Osteocyte (in vitro differentiated cells): ENCODE measurements at places on chromosomes 12 and 14.
A peak's percentile ranks its signal among the peaks of the same experiment; 100 is the strongest.

- no peak for DNase-seq
- no peaks in the 10 kb centered on the region for H3K36me3 ChIP-seq
- peak overlapping the region; percentile 27 for H3K4me3 ChIP-seq
- H3K4me1 ChIP-seq: peaks cover 75% of the 10 kb centered on the region
These were observed 94.5 kb downstream of the SCARB1 start for GRCh38 chr12:124769163-124769530.

DNA sequence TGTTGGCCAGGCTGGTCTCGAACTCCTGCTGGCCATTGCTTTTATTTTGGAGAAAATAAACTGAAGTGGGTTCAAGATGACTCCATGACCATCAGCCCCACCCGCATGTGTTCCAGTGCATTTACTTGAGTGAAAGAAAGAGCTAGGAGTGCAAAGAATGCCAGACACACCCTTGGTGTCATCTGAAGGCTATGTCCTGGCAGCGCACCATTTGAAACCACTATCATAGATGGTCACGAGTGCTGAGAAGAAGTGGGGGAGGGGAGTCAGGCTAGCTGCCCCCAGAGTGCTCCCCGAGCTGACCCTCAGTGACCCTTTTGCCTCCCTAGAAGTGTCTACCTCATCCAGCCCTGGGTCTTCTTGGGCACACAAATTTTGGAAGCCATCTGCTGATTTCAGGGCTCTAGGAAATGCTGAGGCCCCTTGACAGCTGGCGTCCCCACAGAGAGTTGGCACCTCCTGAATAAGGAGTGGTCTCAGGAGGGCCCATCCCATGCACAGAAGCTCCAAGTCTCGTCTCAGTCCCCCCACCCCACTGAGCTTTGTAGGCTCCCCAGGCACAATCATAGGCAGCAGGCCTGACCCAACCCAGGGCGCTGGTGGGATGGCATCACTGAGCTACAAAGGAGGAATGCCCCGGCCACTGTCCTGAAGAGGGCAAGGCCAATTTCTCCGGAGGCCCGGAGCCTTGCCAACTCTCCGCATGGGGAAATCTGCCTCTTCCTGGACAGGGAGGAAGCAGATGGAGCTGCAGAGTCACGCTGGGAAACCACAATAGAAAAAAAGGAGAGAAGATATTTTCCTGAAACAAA lies 28.0 kb downstream of the PXN start:
- DNase-seq: no peak
- peaks cover 75% of the 10 kb centered on the region for H3K4me1 ChIP-seq
- H3K4me3 ChIP-seq: no peak overlapping the region
- H3K27ac ChIP-seq: peak overlapping the region; percentile 82
- H3K36me3 ChIP-seq: no peaks in the 10 kb centered on the region
- H3K27me3 ChIP-seq: no peaks in the 10 kb centered on the region

GRCh38 chr12:57614948-57615500 lies 3.8 kb downstream of the ARHGEF25 start:
- peaks cover 12% of the 10 kb centered on the region for H3K27me3 ChIP-seq
- peaks cover 29% of the 10 kb centered on the region for H3K36me3 ChIP-seq
- no peak overlapping the region for H3K4me3 ChIP-seq
- H3K27ac ChIP-seq: no peak overlapping the region
- peaks cover 21% of the 10 kb centered on the region for H3K4me1 ChIP-seq

DNA sequence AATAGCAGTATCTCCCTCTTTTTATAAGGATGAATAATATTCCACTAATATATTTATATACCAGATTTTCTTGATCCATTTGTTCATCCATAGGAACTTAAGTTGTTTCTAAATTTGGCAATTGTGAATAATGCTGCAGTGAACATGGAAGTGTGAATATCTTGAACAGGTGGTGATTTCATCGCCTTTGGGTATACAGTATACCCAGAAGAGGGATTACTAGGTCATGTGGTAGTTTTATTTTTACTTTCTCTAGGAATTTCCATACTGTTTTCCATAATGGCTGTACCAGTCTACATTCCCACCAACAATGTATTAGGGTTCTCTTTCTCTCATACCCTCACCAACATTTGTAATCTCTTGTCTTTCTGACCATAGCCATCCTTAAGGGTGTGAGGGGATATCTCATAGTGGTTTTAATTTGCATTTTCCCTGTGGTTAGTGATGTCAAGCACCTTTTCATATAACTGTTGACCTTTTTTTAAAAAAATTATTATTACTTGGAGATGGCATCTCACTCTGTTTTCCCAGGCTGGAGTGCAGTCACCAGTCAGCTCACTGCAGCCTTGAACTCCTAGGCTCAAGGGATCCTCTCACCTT lies 20.5 kb downstream of the PPHLN1 start:
- no peak overlapping the region for H3K27ac ChIP-seq
- H3K36me3 ChIP-seq: peaks cover 4% of the 10 kb centered on the region
- DNase-seq: no peak

DNA sequence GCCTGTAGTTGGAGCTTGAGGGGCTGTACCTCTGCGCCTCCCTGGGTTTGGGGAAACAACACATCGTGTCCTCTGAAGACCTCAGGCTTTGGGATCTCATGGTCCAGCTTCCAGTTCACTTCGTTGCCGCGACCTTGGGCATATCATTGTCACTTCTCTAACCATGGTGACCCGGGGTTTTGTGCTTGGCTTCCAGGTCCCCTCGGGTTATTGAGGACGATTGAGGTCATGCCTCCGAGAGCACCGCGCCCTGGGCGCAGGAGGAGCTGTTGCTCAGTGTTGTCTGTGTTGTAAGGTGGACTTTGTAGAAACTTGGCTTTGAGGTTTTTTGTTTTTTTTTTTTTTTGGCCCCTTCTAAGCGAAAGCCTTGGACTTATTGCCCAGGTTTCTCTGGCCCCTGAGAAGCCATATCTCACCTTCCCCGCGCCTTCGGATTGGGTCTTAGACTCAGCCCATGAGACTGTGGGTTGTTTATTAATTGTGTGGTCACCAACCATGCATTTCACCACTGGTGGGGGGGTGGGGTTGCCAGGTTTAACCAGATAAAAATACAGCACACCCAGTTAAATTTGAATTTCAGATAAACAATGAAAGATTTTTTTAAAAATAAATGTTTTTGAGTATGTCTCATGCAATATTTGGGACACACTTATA lies 2.6 kb downstream of the BCL7A start:
- H3K4me3 ChIP-seq: no peak overlapping the region
- no peaks in the 10 kb centered on the region for H3K36me3 ChIP-seq
- DNase-seq: no peak

DNA sequence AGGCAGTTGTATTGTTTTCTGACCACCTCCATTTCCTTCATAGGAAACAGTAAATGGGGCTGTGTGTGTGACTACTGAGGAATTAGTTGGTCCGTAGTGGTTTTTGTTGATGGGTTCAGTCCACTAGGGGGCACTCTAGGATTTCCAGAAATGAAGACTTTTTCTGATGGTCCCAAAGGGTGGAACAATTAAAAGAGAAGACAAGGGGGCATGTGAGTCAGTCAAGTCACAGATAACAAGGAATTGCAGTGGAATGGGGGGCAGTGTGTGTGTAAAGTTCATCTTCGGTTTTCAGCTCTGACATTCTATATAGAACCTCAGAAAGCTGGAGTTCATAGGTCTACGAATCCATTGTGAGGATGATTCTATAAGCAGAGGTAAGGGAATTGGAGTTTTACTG lies 186.6 kb upstream of the OR4E1 start:
- H3K27ac ChIP-seq: no peak overlapping the region
- H3K4me3 ChIP-seq: no peak overlapping the region
- H3K27me3 ChIP-seq: peaks cover 16% of the 10 kb centered on the region
- no peak for DNase-seq
- no peaks in the 10 kb centered on the region for H3K36me3 ChIP-seq

GRCh38 chr14:67665868-67666267 lies 8.6 kb downstream of the VTI1B start:
- H3K4me1 ChIP-seq: peaks cover 8% of the 10 kb centered on the region
- H3K27ac ChIP-seq: peak overlapping the region; percentile 79
- no peaks in the 10 kb centered on the region for H3K27me3 ChIP-seq

DNA sequence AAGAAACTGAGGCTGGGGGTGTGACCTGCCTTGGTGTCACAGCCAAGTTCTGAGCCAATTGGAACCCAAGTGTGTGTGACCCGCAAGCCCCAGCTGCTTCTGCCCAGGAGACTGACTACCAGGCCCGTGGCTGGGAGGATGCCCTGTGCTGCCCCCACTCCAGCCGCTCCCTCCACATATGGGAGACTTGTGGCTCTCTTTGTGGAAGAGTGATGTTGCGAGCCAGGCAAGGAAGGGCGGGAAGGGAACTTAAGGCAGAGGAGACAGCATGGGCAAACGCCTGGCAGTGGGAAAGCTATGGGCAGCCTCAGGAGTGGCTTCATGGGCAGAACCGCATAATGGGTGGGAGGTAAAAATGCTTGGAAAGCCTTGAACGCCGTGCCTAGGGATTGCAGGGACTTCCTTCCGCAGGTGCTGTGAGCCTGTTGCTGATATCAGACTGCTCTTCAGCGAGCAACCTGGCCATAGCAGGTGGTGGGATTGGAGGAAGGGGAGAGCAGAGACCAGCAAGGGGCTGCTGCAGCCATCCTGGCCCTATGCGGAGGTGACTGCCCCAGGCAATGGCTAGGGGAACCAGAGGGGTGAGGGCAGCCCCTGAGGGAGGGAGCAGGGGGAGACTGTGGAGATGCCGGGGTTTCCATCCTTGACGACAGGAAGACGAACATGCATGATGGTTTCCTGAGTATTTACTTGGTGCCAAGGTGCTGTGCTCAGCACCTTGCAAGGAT lies 115.7 kb downstream of the LGMN start:
- H3K4me3 ChIP-seq: no peak overlapping the region
- DNase-seq: no peak
- peaks cover 4% of the 10 kb centered on the region for H3K36me3 ChIP-seq
- no peaks in the 10 kb centered on the region for H3K27me3 ChIP-seq

GRCh38 chr12:112466835-112467234 lies 48.1 kb downstream of the PTPN11 start:
- H3K27ac ChIP-seq: no peak overlapping the region
- no peaks in the 10 kb centered on the region for H3K27me3 ChIP-seq
- H3K4me1 ChIP-seq: no peaks in the 10 kb centered on the region
- no peak overlapping the region for H3K4me3 ChIP-seq
- peaks cover 8% of the 10 kb centered on the region for H3K36me3 ChIP-seq
- DNase-seq: no peak

DNA sequence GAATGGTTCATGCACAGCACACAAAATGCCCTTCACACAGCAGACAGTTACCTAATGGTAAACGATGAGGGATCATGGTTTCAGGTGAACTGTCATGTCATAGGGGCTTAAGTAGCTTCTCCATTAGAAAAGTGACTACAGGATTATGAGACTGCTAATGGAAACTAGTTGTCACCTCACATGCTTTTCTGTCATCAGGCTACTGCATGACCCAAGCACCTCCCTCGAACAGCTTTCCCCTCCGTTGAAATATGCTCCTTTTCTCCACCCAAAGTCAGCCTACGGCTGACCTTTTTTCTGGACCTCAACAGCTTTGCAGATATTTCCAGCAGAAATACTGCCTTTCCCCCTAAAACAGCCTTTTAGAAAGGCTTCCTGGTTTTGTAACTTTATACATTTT lies 467.3 kb downstream of the EGLN3 start:
- no peak for DNase-seq
- H3K36me3 ChIP-seq: no peaks in the 10 kb centered on the region
- no peak overlapping the region for H3K27ac ChIP-seq
- no peak overlapping the region for H3K4me3 ChIP-seq
- H3K27me3 ChIP-seq: peaks cover 4% of the 10 kb centered on the region
- H3K4me1 ChIP-seq: peaks cover 2% of the 10 kb centered on the region

DNA sequence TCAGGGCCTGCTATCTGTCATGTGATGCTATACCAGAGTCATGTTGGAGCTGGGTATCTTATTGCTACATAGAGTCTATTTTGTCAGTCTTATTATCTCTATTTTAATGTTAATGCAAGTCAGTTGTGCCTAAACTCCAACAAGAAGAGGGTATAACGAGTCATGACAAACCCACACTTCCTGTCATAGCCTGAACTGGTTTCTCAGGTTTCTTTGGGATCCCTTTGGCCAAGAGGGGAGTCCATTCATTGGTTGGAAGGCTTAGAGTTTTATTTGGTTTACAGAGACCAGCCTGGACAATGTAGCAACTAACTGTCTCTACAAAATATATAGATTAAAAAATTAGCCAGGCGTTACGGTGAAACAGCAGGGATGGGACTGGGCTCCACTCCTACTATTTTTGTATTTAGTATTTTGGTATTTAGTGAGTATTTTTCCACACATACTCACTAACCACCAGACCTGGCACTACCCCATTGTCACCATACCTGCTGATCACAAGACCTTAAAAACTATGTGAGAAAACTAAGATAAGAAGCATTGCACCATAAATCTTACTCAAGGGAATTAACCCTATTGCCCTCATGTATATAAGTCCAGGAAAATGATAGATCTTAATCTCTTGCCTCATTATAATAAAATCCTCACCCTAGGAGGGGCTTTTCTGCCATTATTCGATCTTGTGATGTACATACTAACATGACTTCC lies 387.5 kb downstream of the IPO8 start:
- no peaks in the 10 kb centered on the region for H3K4me1 ChIP-seq
- H3K27me3 ChIP-seq: peaks cover 18% of the 10 kb centered on the region
- no peak overlapping the region for H3K27ac ChIP-seq
- no peak overlapping the region for H3K4me3 ChIP-seq

GRCh38 chr12:4012073-4012472 lies 138.9 kb upstream of the PARP11 start:
- H3K36me3 ChIP-seq: no peaks in the 10 kb centered on the region
- no peak overlapping the region for H3K27ac ChIP-seq
- H3K4me1 ChIP-seq: no peaks in the 10 kb centered on the region

GRCh38 chr12:109540526-109541412 lies 32.5 kb downstream of the MMAB start:
- no peaks in the 10 kb centered on the region for H3K27me3 ChIP-seq
- peaks cover 5% of the 10 kb centered on the region for H3K36me3 ChIP-seq
- DNase-seq: no peak
- no peak overlapping the region for H3K27ac ChIP-seq

- peak overlapping the region; percentile 93 for H3K27ac ChIP-seq
- H3K4me1 ChIP-seq: peaks cover 49% of the 10 kb centered on the region
- peak overlapping the region; percentile 7 for H3K4me3 ChIP-seq
- H3K36me3 ChIP-seq: peaks cover 2% of the 10 kb centered on the region
- peak; percentile 92 for DNase-seq
- H3K27me3 ChIP-seq: no peaks in the 10 kb centered on the region
These were observed 657.5 kb upstream of the TBX3 start for GRCh38 chr12:115341442-115341841.

DNA sequence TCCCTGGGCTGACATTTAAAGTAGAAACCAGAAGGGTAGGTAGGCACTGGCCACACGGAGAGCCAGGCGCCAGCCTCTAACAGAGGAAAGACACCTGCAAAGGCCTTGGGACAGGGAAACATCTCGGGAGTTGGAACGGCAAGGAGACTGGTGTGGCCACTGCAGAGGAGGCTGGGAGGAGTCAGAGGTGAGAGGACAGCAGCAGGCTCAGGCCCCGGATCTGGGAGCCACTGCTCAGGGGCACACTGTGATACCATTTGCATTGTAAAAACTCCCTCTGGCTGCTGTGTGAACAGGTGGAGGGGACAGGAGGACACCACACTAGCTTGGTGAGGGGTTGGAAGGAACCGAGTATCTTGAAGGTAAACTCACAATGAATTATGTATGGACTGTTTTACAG lies 2.7 kb downstream of the ANHX start:
- peaks cover 3% of the 10 kb centered on the region for H3K36me3 ChIP-seq
- no peak overlapping the region for H3K27ac ChIP-seq
- no peaks in the 10 kb centered on the region for H3K27me3 ChIP-seq
- peak; percentile 65 for DNase-seq
- H3K4me3 ChIP-seq: no peak overlapping the region
- no peaks in the 10 kb centered on the region for H3K4me1 ChIP-seq
